Activated CD4-positive, alpha-beta T cell treated with anti-CD3 and anti-CD28 coated beads, Interleukin-2, amount 50 U/mL, for 48 hours (primary cell): ENCODE measurements at places on chromosomes 12 and 14.

DNA sequence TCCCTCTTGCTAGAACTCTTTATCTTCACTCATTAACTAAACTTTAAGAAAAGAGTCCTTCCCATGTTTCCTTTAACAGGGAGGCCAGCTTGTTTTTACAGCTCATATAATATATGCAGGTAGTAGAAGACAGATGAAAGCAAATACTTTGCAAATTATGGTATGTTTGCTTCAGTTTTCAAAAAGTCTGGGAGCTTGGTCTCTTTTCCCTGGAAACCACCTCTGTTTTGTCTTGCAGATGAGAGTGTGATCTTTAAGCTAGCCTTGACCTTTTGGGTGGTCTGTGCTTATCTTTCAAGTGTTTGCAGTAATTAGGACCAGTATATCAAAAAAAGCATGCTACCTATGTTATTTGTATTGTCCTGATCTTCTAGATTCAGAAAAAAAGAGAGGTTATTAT, 62.7 kb downstream of the ERC1 start:
- DNase-seq = no peak

GRCh38 chr12:108732489-108733229, 1.3 kb upstream of the CORO1C start:
- no peak for DNase-seq

DNA sequence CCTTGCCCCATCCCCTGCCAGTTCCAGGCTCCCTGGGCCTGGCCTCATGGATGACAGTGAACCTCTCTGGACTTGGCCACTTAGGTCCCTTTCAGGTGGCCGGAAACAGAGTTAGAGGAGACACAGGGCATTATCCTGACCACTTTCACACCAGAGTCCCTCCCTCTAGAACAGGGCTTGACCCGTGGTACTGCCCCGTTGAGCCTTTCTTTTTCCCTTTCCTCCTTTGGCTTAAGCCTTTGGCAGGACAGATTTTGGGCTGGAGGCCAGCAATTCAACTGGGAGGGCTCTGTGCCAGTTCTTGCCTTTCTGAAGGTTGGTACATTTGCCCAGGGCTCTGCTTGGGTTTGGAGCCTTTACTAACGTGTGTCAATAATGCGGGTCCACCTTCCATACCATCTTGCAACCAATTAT, 22.8 kb downstream of the TPCN1 start:
- DNase-seq = no peak

DNA sequence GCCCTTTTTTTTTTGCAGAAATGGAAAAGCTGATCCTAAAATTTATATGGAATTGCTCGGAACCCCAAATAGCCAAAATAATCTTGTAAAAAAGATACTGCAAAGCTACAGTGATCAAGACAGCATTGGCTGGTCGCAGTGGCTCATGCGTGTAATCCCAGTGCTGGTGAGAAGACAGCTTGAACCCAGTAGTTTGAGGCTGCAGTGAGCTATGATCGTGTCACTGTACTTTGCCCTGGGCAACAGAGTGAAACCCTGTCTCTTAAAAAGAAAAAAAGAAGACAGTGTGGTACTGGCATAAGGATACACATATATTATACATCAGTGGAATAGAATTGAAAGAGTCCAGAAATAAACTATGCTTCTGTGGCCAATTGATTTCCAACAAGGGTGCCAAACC, 5.4 kb downstream of the ITGB7 start:
- no peak for DNase-seq

DNA sequence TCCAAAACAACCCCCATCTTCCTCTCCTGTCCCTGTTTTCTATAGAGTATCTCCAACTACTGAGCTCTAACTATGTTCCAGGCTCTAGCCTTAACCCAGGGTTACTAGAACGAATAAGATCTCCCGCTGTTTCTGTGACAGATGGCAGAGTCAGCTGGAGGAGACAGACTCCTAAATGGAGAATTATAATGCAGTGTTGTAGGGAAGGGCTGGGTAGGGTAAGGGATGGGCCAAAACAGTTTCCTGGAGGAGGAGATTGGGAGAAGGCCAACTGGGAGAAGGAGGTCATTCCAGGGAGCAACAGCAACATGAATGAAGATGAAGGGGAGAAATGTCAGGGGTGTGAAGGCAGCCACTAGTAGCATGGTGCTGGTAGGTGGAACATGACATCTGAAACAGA, 73.4 kb upstream of the ANO4 start:
- no peak for DNase-seq

GRCh38 chr14:69083181-69083580, 69.7 kb downstream of the DCAF5 start:
- no peak for DNase-seq

DNA sequence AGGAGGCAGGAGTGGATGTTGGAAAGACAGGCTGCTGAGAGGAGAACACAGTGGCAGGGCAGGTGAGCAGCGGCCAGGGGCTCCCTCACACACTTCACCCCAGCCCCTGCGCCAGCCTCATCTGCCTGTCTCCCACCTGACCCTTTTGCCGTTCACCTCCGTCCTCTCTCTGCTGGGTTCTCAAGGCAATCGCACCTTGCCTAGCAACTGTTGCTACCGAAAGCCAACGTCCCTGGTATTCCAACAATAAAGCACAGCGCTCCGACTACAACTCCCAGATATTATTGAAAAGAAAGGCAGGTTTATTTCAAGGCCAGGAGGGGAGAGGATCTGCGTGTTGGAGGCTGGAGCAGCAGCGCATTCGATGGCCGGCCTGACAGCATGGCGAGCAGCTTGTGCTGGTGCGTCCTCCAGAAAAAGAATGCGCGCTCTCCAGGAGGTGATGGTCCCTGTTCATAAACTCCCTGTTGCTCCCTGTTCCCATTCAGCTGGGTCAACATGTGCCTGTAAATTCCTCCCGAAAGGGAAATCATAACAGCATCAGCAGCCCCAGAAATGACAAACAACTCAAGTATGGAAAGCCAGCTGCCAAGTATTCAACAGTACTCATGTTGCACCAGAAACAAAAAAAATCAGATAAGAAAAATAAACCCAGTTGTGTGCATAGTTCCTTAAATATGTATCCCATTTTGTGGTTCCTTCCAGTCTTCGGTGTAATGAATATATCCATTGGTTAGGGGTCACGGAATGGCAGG, 153.0 kb upstream of the DIO3 start:
- no peak for DNase-seq

DNA sequence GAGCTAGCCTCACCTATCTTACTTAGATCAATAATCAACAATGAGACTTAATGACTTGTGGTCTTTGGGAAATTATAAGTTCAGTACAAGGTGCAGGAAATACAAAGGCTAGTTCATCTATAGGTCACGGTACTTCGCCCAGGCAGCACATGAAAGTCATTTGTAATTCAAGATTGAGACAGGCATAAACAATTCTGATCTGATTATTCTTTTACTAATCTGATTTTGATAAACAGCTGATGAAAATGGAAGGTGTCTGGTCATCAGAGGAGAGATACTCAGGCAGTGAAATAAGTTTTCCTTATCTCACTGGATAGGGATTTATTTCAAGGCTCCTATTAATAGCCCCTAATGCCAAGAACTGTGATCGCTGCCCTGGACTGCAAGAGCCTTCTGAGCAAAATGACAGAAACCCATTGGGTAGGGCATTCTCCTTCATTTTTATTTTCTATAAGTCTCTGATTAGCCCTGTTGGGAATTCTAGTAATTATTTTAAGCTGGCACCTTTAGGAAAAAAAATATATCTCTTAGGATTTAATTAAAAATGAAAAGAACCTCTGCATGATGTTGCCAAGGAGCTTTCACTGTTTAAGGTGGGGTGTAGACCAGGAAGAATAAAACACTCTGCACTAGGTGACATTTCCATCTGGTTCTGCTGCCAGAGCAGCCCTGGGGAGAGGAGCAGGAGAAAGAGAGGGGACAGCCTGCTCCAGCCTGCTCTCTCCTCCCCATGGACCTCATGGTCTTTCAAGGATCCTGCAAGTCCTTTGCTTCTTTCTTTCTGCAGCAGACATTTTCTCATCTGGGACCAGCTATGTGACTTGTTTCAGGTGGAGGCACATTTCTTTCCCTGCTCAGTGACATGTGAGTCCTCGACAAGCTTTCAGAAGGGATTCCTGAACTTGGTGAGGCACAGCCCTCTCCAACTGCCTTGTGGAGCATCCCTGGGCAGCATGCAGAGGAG, 44.8 kb downstream of the SSPN start:
- no peak for DNase-seq

GRCh38 chr12:119780786-119781434, 96.2 kb downstream of the CIT start:
- no peak for DNase-seq

DNA sequence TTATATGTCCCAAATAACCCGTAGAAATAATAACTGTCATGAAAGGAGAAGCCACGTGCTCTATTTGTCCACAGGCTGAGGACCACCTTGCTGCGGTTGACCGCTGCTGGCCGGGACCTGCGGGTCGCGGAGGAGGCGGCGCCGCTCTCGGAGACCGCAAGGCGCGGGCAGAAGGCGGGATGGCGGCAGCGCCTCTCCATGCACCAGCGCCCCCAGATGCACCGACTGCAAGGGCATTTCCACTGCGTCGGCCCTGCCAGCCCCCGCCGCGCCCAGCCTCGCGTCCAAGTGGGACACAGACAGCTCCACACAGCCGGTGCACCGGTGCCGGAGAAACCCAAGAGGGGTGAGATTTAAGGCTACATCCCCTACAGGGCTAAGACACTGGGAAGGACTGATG, 21.0 kb downstream of the RPGRIP1 start:
- DNase-seq = peak; percentile 28

DNA sequence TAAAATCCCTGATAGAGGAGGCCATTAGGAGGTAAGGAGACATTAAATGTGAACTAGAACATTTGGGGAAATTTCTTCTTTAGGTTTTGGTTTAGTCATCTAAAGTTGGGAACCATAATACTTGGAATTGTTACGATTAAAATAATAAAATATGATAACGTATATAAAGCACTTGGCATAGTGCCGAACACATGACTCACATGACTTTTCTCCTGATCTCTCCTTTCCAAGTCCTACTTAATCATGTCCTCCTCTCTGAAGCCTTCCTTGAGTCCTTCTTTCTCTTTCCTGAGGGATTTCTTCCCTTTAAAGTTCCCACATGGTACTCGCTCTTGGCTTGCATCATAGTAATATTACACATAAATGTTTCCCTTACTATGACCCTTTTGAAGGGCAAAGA, 20.0 kb downstream of the BEST3 start:
- DNase-seq = no peak

- DNase-seq = no peak
Measured at GRCh38 chr14:38824706-38825105, 278.3 kb downstream of the SEC23A start.

- no peak for DNase-seq
Measured at GRCh38 chr12:109439181-109439580, 37.9 kb downstream of the KCTD10 start.
